ENCODE measurements at places on chromosomes 1 and 21. TPM values are rescaled to one million over a fixed set of nuclear protein-coding genes. Genes with fewer than 3 reads are reported as not detected.

ADAMTSL4 gene
- 15.9 TPM for total RNA-seq

DNA sequence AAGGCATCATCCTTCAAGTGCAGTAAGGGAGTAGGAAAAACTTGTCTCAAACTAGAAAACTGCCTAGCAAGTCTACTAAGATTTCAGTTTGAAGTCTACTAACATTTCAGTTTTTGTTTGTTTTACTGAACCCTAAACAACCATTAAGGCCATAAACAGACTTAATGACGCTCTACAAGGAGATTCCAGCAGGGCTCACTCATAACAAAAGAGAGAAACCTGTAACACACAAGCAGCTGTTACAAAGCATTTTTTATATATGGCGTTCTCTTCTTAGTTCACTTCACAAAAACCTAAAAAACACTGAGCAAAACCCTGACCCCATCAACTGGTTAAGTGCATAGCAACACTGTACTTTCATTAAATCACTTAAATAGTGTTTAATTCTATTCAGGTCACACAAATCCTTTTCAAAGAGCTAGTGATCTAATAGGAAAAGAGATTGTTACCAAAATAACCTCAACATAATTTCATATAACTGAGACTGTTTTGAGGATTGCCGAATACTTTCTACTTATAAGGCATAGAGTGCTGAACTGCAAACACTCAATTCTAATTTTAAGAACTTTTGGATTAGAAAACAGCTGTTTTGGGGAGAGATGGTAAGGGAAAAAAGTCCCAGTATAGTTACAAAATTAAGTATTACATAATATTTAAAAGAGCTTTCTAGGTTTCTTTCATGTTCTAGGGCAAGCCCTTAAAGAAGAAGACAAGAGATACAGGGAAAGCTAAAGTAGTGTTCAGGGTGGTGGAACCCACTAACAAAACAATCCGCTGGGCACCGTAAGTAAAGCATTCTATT lies 1.4 kb downstream of the B3GALNT2 start:
- no peak for DNase-seq

DNA sequence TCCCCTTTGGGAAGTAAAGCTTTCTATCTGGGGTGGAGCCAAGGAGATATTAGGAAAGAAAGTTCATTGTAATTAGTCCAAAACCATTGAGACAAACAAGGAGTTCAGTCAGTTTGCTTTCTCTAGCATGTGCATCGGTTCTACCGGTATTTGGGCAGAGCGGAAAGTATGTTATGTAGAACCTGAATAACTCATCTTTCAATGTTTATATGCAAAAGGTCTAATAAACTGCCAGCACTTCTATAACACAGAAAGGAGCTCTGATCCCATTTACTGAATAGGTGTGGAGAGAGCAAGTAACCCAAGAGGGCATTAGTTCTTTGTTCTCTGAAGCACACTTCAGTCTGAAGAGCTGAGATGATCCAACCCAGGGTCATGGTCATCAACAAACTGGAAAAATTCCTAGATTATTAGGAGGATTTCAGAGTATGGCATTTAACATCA lies 3.5 kb downstream of the TGFB2 start:
- no peak for DNase-seq

DNA sequence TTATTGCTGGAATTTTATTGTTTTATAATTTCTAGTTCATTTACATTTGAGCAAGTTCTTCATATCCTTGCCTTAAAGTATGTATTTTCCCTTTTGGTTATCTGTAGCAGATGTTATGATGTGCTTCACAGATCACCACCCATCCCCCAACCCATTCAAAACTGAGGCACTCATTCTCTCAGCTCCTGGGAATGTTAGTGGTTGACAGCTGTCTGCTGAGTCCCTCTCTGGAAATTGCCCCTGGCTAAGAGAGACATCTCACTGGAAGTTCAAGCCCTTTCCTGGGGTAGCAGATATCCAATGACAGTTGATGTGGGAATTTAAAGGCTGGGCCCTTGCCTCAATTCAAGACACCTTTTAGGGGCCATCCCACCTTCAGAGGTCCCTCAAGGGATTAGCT lies 4.3 kb upstream of the DPYD start:
- no peak for DNase-seq

DNA sequence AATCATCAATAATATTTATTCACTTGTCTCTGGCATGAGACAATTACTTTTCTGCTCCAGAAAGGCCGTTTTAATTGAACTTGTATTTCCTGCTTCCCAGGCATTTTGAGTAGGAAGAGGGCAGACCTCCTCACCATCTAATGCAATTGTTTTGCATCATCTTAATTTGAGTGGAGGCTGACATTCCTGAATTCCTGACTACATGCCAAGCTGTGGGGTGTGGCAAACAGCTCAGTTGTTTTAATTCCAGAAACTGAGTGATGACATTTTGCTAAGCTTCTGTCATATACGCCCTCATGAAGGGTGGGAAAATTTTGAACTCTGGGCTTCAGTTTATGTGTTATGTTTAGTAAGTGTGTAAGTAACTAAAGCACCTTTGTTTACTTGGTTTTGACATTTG lies 125.4 kb upstream of the USP25 start:
- no peak for DNase-seq

KRTAP19-1 gene
- total RNA-seq, result not detected

DNA sequence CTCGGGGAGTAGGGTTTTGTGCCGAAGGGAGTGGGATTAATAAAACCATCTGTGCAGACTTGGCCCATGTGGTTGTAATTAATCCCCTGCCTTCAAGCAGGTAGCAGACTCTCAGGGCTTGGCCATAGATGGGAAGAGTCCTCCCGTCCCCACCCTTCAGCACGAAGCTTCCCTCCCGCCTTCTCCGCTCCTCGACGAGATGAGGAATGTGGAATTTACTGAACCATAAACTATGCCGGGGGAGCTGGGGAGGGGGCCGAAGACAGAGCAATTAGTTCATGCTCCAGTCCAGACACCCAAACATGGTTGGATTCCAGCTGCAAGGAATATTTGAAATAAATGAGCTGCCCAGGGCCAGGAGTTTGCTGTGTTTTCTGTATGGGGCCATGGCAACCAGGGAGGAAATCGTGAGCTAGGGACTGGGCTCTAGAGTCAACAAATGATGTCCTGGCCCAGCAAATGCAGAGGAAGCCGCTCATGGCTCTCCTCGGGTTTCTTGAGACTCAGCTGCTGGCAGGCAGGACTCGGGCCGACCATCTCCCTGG lies 78.8 kb downstream of the SPSB1 start:
- DNase-seq, result peak; percentile 85

DNA sequence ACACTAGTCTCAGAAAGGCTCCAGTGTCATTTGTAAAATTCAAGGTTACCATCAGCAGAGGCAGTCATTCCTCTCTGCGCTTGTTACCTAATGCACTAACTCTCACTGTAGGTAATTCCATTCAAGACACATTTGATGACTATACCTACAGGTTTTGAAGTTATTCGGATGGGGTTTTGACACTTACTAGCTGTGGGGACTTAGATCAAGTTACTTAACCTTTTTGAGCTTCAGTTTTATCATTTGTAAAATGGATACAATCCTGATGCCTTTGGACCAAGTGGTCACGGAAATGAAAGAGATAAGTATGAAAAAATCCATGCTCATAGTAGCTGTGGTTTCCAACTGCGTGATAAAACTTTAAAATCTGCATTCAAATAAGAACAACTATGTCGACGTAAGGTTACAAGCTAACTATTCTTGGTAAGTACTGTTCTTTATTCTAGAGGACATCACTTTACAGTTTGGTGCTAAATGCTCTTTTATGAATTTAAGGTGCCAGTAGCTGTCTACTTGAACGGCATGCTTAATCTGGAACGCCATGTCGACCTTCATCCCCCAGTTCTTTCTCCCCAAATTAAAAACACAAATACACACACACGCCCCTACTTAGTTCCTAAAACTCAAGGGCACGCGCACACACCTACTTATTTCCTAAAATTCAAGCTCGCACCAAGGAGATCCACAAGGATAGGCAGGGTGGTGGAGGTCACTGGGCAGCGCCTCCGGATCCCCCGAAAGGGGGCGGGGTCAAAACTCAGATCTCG lies 550 bp upstream of the NFYC start:
- DNase-seq, result no peak
